RPMI7951 (cell line): ENCODE measurements at places on chromosomes 4 and X. TPM values are rescaled to one million over a fixed set of nuclear protein-coding genes. Genes with fewer than 3 reads are reported as not detected.

F8A1 gene
- 8.9 and 9.5 TPM in 2 replicates for total RNA-seq

TMEM150C gene
- total RNA-seq: 0.12 and 0.49 TPM in 2 replicates

DNA sequence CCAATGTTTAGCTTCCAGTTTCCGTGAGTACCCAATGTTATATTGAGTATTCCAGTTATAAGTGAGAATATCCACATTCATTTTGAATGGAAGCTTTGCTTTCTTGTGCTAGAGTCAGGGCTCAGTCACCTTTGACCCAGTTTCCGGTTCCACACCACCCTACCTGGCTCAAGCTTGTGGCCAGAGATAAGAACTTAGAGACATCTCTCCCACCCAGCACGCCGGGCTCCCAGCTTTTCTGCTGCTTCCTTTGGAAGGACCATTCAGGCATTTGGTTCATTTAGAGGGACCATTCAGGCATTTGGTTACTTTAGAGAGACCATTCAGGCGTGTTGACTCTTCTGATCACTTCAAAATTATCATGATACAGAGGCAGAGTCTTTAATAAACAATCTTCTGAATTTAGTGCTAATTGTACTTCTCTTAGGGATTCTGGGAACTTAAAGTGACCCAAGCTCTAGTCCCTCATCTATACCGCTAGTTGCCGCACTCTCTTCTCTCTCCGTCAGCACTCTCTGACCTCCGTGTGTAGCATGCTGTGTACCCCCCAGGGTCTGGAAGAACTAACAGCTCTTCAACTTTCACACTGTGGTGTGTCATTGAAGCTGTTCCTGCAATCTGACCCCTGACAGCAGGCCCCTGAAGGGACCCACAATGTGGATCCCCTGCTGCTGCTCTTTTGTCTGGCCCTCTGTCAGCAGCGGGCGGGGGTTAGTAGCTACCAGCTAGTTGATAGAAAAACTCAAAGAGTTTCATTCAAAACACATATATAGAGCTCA, 943.1 kb downstream of the ARAP2 start:
- DNase-seq: no peak

- DNase-seq: no peak
These were observed 117.3 kb downstream of the CPZ start for GRCh38 chr4:8709729-8710360.
